Dermis microvascular lymphatic vessel endothelial cell (primary cell): ENCODE measurements at places on chromosomes 12 and 14. TPM values are rescaled to one million over a fixed set of nuclear protein-coding genes. Genes with fewer than 3 reads are reported as not detected.

The KRT81 gene
- total RNA-seq: 0.13 TPM in 1 of 2 replicates, not detected in the other

The RNASE3 gene
- total RNA-seq: not detected in 2 replicates

The DLK1 gene
- not detected in 2 replicates for total RNA-seq

The SLCO1B1 gene
- total RNA-seq: not detected in 2 replicates

The KCNC2 gene
- not detected in 2 replicates for total RNA-seq

The OR4E2 gene
- not detected in 2 replicates for total RNA-seq

The SPX gene
- total RNA-seq: not detected in 2 replicates

The TRAF3 gene
- 12.8 and 17.3 TPM in 2 replicates for total RNA-seq
